ENCODE measurements at places on chromosomes 16 and 17. TPM values are rescaled to one million over a fixed set of nuclear protein-coding genes. Genes with fewer than 3 reads are reported as not detected.

DNA sequence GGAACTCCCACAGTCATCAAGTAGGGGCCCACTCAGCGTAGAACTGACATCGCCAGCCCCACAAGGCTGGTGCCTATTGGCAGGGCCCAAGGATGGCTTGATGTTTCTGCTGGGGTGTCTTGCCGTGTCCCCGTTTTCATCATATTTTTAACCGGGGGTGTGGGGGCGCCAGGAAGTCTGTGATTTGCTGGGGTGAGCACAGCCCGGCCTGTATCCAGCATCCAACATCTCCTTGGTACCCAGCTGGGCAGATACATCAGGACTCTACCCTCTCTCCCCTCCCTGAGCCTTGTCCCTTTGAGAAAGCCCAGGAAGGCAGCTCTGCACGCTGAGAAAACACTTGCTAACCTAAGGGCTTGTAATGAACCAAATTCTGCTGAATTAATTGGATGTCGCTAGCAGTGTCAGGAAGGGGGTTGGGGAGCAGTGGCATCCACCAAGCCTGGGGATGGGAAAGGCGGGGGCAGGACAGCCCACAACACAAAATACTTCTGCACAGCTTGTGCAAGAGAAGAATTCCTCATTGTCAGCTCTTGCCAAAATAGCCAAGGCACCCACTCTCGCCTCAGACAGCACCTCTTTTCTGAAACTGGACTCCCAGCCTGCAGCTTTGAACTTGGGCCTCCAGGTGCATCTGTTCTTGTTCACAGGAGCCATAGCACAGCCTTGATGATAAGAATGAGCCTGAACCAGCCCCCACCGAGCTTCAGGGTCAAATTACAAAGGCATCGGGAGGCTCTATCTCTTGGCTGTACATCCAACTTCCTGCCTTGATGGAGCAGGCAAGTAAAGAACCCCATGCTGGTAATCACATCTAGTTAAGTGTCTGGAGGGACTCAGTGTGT is 63.7 kb upstream of the LYRM9 start:
- DNase-seq = no peak

- DNase-seq = no peak
Observed at GRCh38 chr17:78473951-78474613, 95.6 kb downstream of the PGS1 start.

GRCh38 chr17:54455251-54455868 is 445.3 kb upstream of the TOM1L1 start:
- DNase-seq = no peak

DNA sequence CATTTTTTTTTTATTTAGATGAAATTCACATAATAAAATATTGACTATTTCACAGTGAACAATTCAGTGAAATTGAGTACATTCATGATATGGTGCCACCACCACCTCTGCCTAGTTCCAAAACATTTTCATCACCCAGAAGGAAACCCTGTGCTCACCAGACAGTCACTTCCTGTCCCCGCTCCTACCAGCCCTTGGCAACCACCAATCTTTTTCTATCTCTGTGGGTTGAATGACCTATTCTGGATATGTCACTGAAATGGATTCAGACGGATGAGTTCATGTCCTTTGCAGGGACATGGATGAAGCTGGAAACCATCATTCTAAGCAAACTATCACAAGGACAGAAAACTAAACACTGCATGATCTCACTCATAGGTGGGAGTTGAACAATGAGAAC is 40.5 kb downstream of the ATP2C2 start:
- DNase-seq = no peak

DNA sequence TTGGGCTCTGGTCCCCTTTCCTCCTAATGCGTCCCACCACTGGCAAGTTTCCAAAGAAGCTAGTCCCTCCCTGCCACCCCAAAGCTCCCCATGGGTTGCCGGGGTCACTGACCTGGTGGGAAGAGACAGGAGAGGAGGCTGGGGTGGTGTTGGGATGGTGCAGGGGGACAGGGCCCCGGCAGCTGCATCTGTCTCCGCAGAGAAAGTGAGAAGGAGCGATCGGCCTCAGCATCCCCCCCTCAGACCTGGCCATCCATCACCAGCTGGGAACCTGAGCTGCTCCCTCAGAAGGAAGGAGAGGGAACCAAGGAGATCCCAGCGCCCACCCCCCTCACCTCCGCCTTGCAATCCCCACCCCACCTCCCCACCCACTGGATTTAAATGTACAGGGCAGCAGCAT is 3.3 kb downstream of the ETV4 start:
- no peak for DNase-seq

- DNase-seq = no peak
Observed at GRCh38 chr16:54602666-54603065, 316.1 kb upstream of the IRX3 start.

DNA sequence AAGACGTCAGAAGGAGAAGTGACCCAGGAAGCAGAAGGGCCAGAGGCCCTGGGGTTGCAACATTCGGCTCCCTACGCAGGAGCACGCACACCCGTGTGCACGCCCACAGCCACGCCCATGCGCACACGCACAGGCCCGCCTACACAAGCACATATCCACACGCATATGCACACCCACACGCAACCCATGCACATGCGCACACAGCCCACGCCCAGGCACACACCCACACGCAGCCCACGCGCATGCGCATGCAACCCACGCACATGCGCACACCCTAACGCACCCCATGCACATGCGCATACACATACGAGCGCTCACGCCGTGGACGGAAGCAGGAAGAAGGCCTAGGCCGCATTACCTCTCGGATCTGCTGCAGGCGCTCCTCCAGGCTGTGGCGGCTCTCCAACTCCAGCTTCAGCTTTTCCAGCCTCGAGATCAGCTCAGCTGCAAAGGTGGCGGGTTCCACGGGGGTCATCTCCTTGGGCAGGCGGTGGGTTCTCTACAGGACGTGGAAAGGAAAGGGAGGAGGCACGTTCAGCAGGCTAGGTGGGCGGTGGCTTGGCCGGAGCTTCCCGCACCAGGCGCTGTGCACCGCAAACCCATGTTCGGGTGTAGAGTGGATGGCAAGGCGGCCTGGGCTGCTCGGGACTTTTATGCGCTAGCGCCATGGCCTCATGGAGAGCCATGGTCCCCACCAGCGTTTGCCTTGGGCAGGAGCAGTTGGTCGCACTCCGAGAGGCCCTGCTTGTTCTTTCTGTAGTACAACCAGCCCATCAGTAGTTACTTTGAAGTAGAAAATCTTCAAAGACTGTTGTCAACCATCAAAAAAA is 23.4 kb downstream of the AXIN2 start:
- no peak for DNase-seq

DNA sequence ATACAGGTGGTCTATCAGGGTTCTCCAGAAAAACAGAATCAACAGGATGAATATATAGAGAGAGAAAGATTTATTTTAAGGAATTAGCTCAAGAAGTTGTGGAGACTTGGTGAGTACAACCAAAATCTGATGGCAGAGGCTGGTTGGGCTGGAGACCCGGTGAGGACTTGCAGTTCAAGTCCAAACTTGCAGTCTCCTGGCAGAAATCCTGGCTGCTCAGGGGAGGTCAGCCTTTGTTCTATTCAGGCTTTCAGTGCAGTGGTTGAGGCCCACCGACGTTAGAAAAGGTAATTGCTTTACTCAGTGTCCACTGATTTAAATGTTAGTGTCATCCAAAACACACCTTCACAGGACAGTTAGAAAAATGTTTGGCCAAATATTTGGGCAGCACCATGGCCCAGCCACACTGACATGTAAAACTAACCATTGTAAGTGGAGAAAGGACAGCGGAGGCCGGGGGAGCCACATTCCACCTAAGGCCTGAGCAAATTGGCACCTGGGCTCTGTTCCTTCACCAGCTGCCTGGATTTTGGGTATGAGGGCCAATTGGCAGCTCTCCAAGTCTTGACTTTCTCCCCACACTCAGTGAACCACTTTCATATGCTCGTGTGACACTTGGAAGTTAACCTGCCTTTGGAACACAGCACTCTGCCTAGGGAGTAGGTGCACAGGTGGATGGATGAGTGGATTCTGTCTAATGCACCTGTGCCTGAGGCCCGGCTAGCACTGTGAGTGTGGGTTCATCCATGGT is 54.7 kb downstream of the CACNG5 start:
- DNase-seq = no peak

- no peak for DNase-seq
Observed at GRCh38 chr17:56505154-56505756, 88.2 kb upstream of the NOG start.

- DNase-seq = no peak
Observed at GRCh38 chr17:10295728-10296343, 77.0 kb downstream of the MYH13 start.

GRCh38 chr17:36602030-36602748 is 806 bp downstream of the MRM1 start:
- peak; percentile 20 for DNase-seq

DNA sequence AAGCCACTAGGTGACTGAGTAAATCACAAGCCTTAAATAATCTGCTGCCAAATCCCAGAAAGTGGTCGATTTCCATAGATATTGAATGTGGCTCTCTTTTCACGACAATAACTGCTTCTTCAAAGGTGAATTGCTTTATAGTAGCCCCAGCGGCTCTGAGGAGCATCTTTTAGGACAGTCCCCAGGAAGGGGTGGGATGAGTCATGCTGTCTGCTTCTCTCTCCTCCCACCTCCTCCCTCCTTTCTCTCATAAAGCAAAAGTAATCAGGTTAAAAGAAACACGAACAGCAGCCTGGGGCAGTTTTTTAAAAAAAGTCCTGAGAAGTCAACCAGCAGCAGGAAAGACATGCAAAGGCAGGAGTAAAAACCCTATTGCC is 1.8 kb downstream of the KIAA0513 start:
- DNase-seq = no peak

DNA sequence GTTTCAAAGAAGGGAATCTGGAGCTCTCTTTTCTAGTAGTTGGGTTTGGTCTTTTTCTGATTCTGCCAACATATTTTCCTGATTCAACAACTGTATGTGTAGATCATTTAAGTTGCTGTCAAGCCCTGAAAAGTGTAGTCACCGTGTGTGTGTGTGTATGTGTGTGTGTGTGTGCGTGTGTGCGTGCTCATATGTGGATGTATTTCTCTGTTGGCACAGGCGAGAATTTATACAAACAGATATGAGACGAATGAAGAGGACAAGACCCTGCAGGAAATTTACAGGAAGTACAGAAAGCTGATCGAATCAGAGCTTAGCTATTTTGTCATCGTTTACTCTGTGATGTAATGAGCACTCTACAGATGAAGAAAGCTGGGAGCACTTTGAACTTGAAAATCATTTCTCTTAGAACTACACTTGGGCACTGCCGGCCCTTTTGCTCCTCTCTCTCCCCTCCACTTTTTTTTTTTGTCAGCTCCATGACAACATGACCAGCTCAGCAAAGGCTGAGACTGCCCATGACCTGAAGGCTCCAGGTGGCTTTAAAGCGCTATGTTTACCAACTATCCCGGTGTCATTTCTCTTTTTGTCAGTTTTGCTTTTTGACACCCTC is 11.2 kb downstream of the FBXO39 start:
- DNase-seq = no peak

GRCh38 chr17:58985971-58986370 is 120.7 kb downstream of the TRIM37 start:
- no peak for DNase-seq

DNA sequence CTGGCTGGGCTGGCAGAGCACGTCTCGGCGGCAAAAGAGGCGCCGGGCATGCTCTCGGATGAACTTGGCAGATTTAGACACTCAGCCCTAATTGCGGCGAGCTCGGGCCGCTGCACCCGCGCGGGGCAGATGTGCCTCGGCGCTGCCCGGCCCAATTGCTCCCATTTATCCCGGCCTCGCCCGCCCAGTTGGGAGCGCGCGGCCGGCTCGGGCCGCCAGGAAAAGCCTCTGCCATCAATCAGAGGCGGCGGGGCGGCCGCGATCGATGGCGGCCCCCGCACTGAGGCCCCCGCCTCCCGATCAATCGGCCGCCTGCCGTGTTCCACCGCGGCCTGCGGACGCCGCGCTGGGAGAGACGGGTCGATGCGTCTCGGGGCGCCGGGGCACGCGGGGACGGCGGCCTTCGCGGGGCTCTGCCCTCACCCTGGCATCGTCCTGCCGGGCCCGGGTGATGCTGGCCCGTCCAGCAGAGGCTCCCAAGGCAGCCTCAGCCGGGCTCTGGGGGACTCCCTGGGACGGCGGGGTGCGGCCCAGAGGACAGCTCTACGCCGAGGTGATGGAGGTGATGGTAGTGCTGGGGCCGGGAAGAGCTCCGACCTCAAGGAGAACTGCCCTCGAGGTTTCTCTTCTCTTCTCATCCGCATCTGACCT is 200.9 kb upstream of the N4BP1 start:
- no peak for DNase-seq

DNA sequence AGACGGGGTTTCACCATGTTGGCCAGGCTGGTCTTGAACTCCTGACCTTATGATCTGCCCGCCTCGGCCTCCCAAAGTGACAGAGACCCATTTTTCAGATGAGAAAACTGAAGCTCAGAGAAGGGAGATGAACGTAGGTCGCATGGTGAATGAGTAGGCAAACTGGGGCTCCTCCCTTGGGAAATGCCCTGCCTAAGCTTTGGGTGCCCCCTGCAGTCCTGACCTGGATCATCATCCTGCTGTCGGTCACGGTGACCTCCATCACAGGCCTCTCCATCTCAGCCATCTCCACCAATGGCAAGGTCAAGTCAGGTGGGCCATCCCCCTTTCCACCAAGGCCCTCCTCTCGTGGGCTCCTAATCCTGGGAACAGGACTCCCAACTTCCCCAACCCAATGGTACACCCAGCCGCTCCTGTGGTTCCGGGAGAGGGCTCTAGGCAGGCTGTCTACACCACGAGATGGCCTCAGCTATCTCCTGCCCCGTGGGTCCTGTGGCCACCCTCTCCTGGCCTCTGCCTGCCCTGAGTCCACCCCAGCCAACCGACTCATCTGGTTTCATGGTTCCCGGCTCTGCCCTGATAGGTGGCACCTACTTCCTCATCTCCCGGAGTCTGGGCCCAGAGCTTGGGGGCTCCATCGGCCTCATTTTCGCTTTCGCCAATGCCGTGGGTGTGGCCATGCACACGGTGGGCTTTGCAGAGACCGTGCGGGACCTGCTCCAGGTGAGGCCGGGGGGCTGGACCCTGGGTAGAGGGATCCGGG is 4.7 kb downstream of the SLC12A3 start:
- peak; percentile 41 for DNase-seq

DNA sequence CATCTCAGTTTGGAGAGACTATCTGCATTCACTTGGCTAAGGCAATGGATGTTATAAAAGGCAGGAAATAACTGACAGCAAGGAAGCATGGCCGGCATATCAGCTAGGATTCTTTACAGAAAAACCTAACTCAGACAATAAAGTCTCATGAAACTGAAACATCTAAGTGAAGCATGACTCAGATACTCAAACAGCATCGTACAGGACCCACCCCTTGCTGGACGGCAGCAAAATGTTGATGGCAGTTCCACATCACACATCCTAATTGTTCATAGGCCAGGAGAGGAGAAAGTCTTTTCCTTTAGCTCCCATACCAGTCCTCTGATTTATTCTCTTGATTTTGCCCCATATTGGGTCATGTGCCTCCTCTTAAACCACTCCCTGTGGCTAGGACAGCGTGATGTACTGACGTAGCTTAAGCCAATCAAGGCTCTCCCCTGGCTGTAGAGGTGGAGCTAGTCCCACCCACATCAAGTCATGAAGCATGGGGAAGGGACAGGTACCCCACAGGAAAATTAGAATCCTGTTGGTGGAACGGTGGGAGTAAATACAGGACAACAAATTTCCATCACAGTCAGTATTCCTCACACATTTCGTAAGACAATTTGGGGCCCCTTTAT is 178.9 kb downstream of the IRX3 start:
- DNase-seq = no peak

Gene SLC5A2
- total RNA-seq = not detected

Gene TXNDC11
- total RNA-seq = 63.2 TPM

Gene TP53TG3C
- total RNA-seq = not detected

Gene PRCD
- 5.5 TPM for total RNA-seq

Gene ABCC12
- not detected for total RNA-seq

Gene SLC22A31
- total RNA-seq = not detected

Gene CPHXL
- total RNA-seq = not detected

Gene LGALS9B
- not detected for total RNA-seq

Gene OXLD1
- total RNA-seq = 36.7 TPM

Gene P2RX1
- 26.0 TPM for total RNA-seq

Gene MYL11
- total RNA-seq = not detected

Measured in activated B cell treated with CpG ODN at 0.5 μM for 24 hours (primary cell).